ENCODE measurements at places on chromosomes 13 and 19. TPM values are rescaled to one million over a fixed set of nuclear protein-coding genes. Genes with fewer than 3 reads are reported as not detected.

PEAK3 gene
- total RNA-seq: 0.16 TPM

PET100 gene
- 12.0 TPM for total RNA-seq

CPT1C gene
- total RNA-seq: 3.0 TPM

HNRNPM gene
- 114 TPM for total RNA-seq

CEACAM3 gene
- not detected for total RNA-seq

CGB8 gene
- total RNA-seq: not detected

TBC1D4 gene
- 28.0 TPM for total RNA-seq

ZNF91 gene
- total RNA-seq: 19.6 TPM

LMTK3 gene
- 0.45 TPM for total RNA-seq

SIGLEC5 gene
- 0.67 TPM for total RNA-seq

LGI4 gene
- 31.8 TPM for total RNA-seq

ZNF610 gene
- total RNA-seq: 1.7 TPM

ITGBL1 gene
- total RNA-seq: 9.0 TPM

GSX1 gene
- total RNA-seq: not detected

PSG11 gene
- not detected for total RNA-seq

DMKN gene
- 6.0 TPM for total RNA-seq

S1PR5 gene
- total RNA-seq: 1.1 TPM

RGCC gene
- 62.8 TPM for total RNA-seq

RASGRP4 gene
- total RNA-seq: 3.8 TPM

KIR3DL3 gene
- not detected for total RNA-seq

TUBA3C gene
- total RNA-seq: not detected

KL gene
- total RNA-seq: 1.7 TPM

NUMBL gene
- total RNA-seq: 35.8 TPM

LGALS14 gene
- not detected for total RNA-seq

GRK1 gene
- not detected for total RNA-seq

KLK15 gene
- not detected for total RNA-seq

KIR3DL1 gene
- total RNA-seq: 0.39 TPM

POLR2I gene
- 54.0 TPM for total RNA-seq

LILRA1 gene
- 0.85 TPM for total RNA-seq

ZNF345 gene
- 3.9 TPM for total RNA-seq

ATXN8OS gene
- not detected for total RNA-seq

CGB3 gene
- not detected for total RNA-seq

SUPT20H gene
- 28.8 TPM for total RNA-seq

TNFRSF19 gene
- 10.4 TPM for total RNA-seq

RETN gene
- total RNA-seq: not detected
